Right forelimb (tissue), 1 donor: ENCODE measurements at places on chromosomes 3 and 15.

DNA sequence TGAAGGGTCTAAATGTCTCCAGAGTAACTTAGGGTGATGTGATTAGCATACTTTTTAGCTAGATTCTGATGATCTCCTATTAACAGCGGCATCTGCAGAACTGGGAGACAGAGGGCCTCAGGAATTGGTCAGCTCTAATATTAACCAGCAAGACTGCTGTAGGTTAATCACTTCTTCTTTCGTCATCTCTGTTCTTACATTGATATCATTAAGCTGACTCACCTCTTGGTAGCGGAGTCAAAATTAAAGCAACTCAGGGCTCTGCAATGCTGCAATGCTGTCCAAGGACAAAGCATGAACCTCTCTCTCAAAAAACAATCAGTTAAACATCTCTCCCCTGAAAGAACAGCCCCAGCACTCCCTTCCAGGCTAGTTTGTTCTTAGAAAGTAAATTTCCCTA, 57.5 kb upstream of the TRA2B start:
- DNase-seq: no peak

DNA sequence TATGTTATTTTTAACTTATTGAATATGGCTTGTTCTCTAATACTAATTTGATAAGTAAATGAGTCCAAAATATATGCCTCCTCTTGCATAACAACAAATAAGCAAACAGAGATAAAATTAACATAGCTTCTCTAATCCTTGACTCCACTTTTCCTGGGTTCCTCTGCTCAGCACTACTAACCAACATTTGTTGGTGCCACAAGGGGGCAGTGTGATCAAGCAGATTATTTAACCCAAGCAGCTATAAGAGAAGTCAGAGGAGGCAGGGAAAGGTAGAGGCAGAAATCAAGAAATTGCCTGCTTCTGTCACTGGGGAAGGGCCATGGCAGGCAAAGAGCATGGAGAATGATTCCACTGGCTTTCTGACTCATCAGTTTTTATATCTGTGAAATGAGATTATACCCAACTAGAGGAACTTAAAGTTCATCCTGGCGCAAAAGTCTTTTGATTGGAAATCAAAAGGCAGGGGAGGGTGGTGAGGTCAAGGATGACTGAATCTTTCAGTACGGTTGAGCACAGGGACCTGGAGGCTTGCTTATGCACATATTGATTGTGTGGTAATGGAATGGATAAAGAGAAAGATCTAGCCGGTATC, 152.2 kb downstream of the IGSF11 start:
- DNase-seq: peak; percentile 71

DNA sequence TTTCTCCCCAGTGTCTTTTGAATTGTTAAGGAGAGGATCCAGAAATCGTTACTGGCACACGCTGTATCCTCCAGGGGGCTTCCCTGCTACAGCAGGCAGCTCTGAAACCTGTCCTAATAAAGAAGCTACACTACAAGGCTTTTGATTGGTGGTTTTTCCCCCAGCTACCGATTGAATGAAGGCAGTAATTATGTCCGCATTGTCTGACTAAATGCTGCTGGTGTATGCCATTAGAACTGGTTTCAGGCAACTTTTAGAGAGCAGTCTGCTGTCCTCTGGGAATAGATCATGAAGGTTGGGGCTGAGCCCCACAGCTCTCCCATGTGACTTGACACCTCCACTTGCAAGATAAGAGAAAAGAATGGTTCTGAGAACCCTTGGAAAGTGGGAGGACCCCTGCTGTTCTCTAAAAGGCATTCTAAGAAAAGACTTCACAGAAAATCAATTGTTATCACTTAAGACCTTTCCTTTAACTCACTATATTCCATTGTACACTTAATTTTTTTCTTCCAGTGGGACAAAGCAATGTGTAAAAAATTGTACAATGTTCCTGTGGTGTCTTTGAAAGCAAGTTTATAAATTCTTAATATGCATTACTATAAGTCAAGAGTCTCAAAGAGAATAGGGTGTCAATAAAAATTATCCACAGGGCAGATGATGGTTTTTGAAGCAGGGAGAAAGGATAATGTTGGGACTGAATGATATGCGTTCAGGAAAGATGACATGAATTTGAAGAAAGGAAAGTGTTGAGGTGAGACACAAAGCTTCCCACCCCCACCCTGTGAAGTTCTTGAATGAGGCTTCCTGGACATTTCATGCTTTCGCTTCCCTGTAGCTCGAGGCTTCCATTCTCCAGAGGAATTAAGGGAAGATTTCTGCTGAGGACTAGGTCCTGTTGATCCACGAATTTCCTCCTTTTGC, 53.0 kb upstream of the DAZL start:
- no peak for DNase-seq

DNA sequence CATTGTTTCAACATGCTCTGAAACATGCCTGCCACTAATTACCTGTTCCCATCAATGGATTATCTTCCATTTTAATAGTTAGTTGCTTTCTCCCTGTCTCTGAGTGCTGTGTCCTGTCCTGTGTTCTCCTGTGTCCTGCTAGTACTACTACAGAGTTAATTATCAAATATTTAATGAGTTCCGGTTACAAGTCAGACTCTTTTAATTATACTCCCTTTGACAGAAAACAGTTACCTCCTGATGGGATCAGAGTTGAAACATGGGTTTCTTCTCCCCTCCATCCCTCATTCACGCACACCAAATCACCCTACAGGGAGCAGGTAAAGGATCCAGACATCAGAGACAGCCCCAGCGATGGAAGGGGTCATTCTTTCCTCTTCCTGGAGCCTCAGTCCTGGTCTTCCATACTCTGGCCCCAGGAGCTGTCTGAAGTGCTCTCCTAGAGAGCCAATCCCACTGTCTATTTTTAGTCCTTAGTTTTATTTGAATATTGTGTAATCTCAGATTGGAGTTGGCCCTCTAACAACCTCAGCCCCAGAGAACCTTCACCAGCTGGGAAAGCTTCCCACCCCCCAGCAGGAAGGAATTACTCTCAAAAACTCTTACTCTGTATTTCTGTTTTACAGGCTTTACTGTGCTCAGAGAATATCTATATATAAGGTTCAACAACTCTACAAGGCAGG, 137.0 kb upstream of the C2CD4B start:
- no peak for DNase-seq

GRCh38 chr15:51191072-51191670, 96.5 kb upstream of the TNFAIP8L3 start:
- peak; percentile 48 for DNase-seq

- DNase-seq: no peak
Measured at GRCh38 chr15:88394553-88395145, 72.5 kb downstream of the MRPL46 start.

- no peak for DNase-seq
Measured at GRCh38 chr15:88100181-88100580, 156.4 kb downstream of the NTRK3 start.

GRCh38 chr3:23653647-23654525, 151.9 kb upstream of the UBE2E1 start:
- no peak for DNase-seq

GRCh38 chr3:11238880-11239279, 33.3 kb upstream of the ATG7 start:
- no peak for DNase-seq

GRCh38 chr3:112699436-112699978, 58.6 kb upstream of the CCDC80 start:
- DNase-seq: no peak

DNA sequence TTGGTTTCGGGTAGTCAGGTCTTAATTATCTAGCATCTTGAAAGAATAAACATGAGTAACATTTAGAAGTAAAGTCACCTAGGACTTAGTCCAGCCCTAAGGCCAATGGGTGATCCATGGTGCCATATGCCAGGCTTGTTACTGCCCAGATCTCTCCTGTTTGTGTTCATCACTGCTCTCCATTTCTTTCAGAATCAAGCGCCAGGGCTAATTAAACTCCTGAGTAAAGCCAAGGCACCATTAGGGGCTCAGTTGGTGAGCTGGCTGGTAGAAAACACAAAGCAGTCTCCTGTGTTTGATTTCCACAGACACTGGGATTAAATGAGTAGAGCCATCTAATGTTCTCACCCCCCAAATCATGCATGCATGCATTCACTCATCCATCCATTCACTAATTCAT, 11.3 kb downstream of the CYP19A1 start:
- DNase-seq: no peak

GRCh38 chr3:9102240-9102981, 139.1 kb upstream of the RAD18 start:
- DNase-seq: no peak

DNA sequence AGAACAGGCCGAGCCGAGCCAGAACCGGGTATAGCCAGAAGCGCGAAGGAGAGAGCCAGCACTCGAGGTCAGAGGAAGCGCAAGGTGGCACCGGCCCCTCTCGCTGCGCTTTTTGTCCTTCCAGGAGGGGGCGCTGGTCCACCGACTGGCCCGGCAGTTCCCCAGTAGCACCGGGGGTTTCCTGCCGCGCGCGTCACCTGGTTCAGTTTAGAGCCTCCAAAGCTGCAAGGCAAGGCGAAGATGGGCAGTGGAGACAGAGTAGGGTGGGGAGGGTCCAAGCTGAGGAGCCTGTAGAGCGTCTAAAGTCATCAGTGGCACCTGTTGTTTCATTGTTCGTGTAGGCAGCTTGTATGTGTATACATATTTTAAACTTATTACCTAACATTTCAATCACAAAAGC, 7.6 kb upstream of the NR2E3 start:
- no peak for DNase-seq

- no peak for DNase-seq
Measured at GRCh38 chr3:128875556-128876120, 3.8 kb upstream of the ACAD9 start.

DNA sequence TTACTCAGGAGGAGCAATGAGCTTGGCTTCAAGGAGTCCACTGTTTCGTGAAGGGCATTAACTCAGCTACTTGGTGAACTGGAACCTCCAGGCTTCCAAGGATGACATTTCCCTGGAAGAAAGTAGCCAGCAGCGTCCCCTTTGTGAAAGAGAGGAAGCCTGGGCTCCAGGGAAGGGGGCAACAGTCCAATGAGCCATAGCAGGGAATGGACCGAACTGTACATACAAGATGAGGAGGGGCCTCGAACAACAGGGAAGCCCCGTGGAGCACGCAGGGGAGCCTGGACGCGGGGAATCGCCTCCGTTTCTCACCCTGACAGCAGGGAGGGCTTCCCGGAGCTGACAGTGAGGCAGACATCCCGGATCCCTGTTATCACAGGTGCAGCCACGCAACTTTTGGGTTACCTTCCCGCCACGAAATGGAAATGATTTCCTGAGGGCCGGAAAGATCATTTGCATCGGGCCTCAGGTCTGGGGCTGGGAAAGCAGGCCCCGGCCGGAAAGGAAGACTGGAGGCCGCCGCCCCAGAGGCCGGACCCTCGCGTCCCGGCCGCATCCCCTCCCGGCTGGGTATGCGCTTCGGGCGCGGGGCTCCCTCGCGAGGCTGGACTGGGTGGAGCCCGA, 475 bp upstream of the SPINT1 start:
- DNase-seq: no peak

DNA sequence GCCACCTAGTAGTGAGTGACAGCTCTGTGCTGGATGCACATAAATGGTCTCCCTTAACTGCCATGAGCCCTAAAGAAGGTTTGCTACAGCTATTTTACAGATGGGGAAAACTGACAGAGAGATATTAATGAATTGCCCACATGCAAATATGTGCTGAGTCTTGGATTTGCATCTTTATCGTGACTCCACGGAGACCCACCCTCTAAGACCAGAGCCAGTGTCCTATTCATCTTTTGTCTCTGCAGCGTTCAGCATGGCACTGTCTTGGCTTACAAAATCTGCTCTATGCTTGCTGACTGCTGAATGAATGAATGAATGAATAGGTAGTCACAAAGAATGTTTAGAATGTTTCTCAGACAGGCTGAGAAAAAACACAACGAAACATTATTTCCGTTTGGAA, 48.3 kb downstream of the BTD start:
- no peak for DNase-seq

DNA sequence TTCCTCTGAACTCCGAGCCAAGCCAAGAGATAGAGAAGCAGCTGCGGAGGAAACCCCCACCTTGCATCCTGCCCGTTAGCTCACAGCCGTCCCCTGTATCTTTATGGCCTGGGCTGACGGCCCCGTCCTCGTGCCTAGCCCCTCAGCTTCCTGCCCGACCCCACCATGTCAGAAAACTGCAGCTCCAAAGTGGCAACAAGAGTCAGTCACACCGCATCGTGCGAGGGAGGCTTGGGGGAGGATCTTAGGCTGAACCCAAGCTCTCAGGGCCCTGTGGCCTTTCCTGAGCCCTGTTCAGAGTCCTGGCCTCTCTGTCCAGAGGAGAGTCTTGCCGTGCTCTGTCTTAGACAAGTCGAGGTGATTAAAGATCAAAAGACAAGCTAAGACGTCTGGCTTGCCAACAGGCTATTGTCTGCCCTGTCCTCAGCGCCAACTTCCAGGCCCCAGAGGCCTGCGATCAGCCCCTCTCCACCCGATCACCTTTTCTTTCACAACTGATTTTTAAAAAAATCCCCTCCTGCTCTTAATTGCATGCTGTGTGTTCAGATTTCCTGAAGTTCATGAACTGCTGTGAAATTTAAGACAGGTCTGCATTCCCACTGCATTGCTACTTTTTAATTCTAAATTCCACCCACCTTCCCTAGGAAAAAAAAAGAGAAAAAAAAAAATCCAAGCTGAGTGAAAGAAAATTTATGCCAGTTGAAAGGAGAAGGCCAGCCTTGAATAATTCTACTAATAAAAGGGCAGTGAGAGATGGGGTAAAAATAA, 89.7 kb upstream of the WNT5A start:
- DNase-seq: no peak

- DNase-seq: no peak
Measured at GRCh38 chr3:25820816-25821486, 31.1 kb downstream of the OXSM start.

GRCh38 chr3:108662142-108662738, 72.7 kb downstream of the DZIP3 start:
- DNase-seq: no peak

DNA sequence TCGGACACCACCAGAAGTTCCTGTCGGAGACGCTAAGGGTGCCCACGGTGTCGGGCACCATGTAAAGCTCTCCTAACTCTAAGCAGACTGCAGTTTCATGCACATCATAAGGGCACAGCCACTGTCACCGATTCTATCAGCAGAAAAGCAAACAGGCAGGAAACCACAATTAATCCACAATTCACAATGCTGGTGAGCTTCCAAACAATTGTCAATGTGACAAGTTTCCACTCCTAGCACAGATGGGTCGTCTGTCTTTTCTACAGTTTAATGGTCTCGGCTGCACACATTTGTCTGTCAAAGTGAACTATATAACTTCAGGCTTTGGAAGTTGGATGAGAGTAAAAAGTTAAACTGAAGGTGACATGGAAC, 8.8 kb upstream of the OCA2 start:
- no peak for DNase-seq

DNA sequence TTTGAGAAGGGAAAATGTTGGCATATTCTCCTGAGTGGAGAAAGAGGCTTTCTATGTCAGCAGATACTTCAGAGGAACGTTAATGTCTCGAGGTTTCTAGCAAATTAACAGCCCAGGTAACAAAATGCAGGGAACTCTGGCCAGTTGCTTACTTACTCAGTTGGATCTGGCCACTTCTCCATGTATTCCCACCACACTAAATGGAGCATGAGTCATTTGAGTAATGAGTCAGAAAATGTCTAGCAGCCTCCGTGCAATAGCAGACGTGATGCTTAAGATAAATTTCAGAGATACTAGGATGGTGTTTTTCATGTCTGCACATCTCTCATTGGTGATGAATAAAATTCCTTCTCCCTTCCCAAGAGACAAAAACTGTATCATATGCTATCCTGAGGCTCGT, 671.5 kb downstream of the FHIT start:
- no peak for DNase-seq

- no peak for DNase-seq
Measured at GRCh38 chr3:151593928-151594327, 133.1 kb upstream of the IGSF10 start.
